ENCODE measurements at places on chromosomes 5 and 9. TPM values are rescaled to one million over a fixed set of nuclear protein-coding genes. Genes with fewer than 3 reads are reported as not detected.

- DNase-seq, result no peak
These were observed 289.2 kb upstream of the TMEM161B start for GRCh38 chr5:88557881-88558280.

GRCh38 chr9:129597355-129598088, 23.4 kb downstream of the C9orf50 start:
- DNase-seq, result peak; percentile 88

DNA sequence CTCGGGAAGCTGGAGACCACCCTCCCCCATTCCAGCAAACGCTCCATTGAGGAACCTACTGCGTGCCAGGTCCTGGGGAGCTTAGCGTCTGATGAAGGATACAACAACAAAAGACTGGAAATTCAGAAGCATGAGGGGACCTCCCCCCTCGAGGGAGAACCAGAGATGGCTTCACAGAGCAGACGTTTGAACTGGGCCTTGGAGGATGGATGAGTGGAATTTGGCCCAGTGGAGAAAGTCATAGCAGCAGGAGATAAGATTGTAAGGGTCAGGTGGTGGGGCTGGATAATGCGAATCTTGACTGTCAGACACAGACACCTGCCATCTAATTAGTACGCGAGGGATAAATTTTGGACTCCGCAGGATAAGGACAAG, 1.2 kb upstream of the SLC25A51 start:
- no peak for DNase-seq

- no peak for DNase-seq
These were observed 19.1 kb downstream of the CYLC2 start for GRCh38 chr9:103014242-103014641.

DNA sequence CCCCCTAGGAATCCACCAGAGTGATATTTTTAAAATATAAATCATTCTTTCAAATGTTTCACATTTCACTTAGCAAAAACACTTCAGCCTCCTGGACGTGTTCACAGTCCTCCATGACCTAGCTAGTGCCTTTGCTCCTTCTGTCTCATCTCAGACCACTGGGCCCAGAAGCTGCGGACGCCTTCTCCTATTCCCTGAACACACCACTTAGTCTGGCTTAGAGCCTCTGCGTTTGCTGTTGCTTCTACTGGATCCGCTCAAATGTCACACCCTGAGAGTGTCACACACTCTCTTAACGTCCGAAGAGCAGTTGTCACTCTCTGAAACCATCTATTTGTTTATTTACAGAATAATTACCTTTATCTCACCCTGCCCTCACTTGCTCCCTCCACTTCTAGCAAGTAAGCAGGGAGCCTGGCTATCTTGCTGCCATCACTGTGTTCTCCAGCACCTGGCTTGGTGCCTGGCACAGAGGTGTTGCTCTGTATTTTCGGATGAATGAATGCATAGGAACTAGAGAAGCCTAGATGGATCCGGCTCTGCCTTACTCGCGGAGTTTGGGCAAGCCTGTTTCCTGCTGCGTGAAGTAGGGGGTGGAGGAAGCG, 1.2 kb upstream of the GRK6 start:
- no peak for DNase-seq

DNA sequence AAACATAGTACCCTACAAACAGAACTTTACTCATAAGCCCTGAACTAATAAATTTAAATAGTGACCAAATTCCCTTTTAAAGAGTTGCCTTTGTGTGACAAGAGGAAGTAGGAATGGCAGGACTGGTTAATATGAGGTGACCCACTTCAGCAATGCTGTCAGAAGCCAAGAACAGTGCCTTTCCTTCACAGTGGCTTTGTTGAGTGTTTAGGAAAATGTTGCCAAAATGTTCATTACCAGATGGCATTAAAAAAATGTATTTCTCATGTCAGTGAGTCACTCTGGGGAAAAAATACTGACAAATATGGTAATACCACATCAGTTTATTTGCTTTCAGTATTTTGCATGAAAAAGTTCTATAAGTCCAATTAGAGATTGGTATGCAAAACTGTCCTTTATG, 103.3 kb downstream of the DIRAS2 start:
- DNase-seq, result no peak

DNA sequence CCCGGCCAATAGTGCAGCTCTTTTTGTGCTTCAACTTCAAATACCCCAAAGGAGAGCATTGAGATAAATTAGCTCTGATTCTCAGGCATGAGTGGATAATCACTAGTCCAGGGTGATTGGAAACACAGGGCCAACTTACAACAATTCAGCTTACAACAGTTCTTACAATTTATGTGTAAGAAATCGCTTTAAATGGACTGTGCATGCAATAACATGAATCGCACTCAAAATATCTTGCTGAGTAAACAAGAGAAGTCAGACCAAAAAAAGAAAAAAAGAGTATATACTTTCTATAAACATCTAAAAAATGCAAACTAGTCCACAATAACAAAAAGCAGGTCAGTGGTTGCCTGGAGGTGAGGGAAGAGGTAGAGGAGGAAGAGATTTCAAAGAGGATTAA, 150.6 kb upstream of the EDIL3 start:
- DNase-seq, result no peak

DNA sequence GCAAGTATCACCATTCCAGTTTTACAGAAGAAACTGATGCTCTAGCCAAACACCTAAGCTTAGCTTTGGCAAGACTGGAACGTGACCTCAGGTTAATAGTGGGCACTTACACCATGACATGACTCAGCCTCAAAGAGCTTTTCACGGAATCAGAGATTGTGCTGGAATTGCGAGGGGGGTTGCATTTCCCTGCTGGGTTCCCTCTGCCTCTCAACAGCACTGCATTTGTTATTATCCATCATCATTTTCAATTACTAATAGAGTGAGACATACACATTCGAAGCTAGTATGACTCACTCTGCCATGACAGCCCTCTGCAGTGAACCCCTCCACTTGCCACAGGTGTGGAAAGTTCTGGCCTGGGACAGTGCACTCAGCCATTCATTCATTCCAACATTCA, 8.0 kb downstream of the SPOCK1 start:
- no peak for DNase-seq

The CTXN3 gene
- total RNA-seq, result not detected

The ANKRD20A1 gene
- 1.7 TPM for total RNA-seq

The MCCC2 gene
- 115 TPM for total RNA-seq

The FOXE1 gene
- total RNA-seq, result not detected

The TRAF1 gene
- 2.1 TPM for total RNA-seq
